Suppressor macrophage treated with lipopolysaccharide for 4 hours (primary cell): ENCODE measurements at places on chromosomes 6 and 20.

DNA sequence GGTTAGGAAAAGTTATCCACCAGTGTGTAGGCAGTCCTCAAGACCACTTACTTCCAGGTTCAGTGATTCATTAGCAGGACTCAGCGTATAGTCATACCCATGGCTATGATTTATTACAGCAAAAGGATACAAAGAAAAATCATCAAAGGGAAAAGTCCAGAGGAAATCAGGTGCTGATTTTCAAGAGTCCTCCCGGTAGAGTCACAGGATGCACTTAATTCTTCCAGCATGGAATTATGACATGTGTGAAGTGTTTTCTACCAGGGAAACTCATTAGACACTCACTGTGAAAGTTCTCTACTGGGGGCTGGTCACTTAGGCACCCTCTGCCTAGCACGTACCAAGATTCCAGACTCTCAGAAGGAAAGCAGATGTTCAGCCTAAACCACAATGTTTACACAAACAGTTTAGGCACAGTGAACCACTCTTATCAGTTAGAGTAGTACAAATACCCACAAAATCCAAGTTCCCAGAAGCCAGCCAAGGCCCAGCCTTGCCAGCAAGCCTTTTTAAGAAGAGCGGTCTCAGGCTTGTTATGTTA, 10.2 kb downstream of the WFDC3 start:
- DNase-seq: no peak

GRCh38 chr6:149962461-149963211, 1.1 kb upstream of the ULBP1 start:
- no peak for DNase-seq

- DNase-seq: no peak
These were observed 32.0 kb downstream of the TTLL2 start for GRCh38 chr6:167356874-167357273.

DNA sequence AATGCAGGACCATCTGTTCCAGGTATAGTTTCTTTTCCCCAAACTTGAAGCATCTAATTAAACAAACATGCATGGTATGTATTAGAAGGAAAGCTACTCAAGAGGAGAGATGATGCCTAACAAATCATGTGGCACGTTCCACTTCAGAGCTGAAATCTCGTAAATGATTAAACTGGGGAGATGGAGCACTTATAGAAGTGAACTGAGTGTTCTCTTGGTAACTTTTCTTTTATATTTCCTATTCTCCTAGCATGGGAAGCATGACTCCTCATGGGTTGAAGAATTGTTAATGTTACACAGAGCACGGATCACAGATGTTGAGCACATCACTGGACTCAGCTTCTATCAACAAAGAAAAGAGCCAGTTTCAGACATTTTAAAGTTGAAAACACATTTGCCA, 61.1 kb downstream of the CCN2 start:
- no peak for DNase-seq

GRCh38 chr6:150380256-150380655, 11.4 kb downstream of the IYD start:
- DNase-seq: no peak

DNA sequence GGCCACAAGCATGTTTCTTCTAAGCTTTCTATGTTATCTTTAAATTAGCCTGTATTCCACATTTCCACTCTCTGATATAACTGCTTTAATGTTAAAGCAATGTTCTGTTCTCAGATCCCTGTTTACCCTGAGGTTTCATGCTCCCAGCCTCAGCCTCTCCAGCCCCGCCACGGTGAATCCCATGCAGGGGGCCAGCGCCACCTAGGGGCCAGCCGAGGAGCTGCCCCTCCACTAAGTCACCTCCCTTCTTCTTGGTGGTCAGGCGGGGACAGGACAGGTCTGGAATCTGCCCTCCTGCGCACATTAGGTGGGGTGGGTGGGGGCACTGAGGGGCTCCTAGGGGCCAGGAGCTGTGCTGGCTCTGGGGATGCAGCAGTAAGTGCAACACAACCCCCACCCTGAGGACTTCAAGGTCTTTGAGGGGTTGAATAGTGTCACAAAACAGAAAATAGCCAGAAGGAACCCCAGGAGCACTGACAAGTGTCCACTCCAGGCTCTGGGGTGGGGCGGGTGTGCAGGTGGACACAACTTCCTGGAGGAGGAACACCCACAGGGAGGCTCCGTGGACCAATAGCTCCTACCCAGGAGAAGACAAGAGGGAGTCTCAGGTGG, 61.6 kb downstream of the RAB44 start:
- peak; percentile 88 for DNase-seq

- DNase-seq: no peak
These were observed 23.8 kb downstream of the TFAP2B start for GRCh38 chr6:50842446-50842845.

DNA sequence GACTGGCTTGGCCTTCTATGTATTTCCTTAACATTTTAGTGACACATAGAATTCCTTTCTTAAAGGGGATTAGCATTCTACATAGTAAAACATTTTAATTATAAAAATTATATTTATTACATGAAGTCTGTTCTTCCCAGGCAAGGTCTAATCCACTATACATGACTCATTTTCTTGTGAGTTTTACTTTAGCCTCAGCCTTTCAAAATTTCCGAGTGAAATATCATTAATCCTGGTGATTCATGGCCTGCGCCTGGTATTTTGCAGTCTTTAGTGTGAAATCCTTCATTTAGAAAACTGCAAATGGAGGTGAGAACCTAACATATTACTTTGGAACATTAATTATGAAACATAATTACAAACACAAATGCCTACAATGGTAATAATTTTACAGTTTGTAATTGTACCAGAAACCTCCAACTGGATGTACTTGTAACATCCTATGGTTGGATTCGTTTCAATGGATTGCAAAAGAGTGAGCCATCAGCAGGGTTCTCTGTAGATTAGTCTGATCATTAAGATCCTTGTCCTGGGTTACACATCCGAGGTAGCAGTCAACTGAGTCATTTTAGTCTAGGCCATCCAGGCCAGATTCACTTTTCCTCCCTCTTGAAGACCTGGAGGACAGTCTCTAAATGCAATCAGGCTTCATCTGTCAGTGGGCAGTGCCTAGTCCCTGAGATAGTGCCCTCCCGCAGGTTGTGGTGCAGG, 272.0 kb downstream of the PACRG start:
- no peak for DNase-seq

- peak; percentile 89 for DNase-seq
These were observed 95.6 kb upstream of the SHLD1 start for GRCh38 chr20:5654557-5654956.

DNA sequence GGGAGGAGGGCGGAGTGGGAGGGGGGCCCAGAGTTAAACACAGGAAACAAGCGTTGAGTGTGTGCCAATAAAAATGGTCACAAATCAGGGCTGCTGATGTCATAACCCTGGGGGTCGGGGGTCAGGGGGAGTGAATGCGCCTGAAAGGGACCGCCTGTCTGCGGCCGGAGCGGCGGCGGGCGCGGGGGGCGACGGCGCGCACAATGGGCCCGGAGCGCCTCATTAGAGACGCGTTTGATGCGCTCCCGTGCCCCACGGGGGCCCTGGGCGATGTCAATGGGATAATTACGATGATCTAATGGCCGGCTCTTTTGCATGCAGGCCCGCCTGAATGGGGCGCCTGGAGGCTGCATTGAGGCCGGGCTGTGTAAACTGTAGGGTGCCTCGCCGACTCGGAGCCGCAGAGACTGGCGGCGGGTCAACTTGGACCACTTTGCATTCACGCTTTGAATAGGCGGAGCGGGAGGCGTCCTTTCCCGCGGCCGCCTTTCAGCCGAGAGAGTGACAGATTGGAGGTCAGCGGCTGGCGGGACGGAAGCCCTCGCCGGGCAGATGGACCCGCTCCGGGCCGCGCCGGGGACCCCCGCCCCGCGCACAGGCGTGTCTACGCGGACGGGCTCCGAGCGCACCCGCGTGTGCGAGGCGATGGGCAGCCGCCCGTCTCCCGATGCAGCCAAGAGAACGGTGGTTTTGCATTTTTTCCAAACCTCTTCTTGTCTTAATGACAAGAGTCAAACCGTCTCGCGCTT, 296.1 kb downstream of the TFAP2C start:
- DNase-seq: no peak

- DNase-seq: no peak
These were observed 256.9 kb upstream of the PLCB4 start for GRCh38 chr20:8811801-8812594.

DNA sequence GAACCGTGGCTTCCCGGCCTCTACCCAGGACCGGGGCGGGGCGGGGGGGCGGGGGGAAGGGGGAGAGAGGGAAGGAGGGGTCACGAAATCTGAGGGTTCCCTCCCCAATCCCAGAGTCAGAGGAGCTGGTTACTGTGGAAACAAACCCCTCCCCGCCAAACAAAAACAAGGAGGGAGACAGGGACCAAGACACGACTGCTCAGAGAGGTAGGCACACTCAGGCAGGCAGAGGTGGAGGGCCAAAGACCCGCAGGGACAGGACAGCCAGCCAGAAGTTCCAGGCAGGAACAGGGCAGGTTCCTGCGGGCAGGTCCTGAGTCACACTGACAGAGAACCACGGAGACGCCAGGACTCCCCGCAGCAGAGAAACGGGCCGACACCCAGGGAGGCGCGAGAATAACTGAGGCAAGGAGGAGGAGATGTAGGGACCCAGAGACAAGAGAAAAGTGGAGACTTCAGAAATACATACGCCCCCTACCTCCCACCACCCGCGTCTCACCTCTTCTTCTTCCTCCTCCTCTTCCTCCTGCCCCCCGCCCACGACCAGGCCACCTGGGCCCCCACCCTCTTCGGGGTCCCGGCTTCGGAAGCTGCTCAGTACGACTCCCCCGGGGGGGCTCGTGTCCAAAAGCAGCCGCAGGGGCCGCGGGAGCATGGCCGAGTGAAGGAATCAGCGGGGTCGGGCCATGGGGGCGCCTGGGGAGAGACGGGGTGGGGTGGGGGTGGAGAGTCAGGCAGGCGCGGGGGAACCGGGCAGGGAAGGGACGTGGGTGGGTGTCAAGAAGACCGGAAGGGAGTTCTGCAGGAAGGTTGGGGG, 578 bp downstream of the RGL2 start:
- peak; percentile 61 for DNase-seq

DNA sequence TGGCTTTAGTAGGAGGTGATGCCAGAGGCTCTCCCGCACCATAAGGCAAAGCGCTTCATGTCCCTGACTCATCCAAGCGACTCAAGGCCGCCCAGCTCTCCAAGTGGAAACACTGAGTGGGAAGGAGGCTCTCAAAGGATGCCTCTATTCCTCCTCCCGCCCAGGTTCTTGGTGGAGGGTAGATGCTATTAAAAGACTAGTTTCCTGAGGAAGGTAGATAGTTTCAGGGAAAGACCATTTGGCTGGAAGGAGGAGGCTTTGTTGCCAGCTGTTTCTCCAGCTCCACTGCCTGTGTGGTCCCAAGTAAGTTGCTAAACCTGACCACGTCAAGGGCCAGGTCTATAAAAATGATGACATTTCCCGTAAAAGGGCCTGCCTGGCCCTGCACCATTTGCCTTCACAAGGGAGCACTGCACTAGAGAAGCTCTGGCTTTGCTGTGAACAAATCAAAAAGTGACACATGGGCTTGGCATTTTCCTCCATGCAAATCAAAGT, 48.2 kb downstream of the GMDS start:
- no peak for DNase-seq

GRCh38 chr6:35698858-35699257, 10.1 kb upstream of the FKBP5 start:
- DNase-seq: no peak

GRCh38 chr6:71509191-71510005, 220.8 kb downstream of the OGFRL1 start:
- DNase-seq: no peak

GRCh38 chr6:54827010-54827409, 19.6 kb upstream of the FAM83B start:
- DNase-seq: no peak

DNA sequence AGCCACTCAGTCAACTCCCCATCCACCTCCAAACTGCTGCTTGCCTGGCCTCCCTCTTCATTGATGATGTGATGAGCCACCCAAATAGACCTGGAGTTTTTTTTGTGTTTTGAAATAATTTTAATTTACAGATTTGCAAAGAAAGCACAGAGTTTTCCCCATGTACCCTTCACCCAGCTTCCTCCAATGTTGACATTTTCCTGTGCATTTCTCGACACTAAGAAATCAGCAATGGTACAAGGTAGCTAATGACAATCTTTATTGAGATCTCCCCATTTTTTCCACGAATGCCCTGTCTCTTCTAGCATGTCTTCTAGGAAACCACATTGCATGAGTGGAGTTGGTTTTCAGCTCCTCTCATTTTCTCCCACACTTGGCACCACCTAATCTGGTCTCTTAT, 30.1 kb downstream of the PPP1R14C start:
- no peak for DNase-seq

- DNase-seq: no peak
These were observed 142.0 kb downstream of the ARHGAP18 start for GRCh38 chr6:129568015-129568414.

DNA sequence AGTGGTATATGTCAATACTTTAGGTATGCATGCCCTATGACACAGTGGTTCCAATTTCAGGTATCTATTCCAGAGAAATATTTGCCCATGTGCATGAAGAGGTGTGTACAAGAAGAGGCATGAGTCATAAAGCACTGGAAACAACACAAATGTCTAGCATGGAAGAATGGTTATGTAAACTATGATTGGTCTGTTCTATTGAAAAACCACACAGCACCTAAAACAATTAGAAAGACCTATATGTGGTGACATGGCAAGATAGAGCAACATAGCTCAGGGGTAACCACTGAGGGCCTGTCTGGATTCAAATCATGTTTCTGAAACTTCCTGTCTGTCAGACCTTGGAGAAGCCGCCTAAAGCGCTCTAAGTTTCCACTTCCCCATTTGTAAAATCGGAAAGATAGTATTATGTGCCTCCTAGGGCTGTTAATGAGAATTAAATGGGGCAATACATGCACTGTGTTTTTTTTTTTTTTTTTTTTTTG, 76.0 kb upstream of the SHLD1 start:
- DNase-seq: peak; percentile 78

DNA sequence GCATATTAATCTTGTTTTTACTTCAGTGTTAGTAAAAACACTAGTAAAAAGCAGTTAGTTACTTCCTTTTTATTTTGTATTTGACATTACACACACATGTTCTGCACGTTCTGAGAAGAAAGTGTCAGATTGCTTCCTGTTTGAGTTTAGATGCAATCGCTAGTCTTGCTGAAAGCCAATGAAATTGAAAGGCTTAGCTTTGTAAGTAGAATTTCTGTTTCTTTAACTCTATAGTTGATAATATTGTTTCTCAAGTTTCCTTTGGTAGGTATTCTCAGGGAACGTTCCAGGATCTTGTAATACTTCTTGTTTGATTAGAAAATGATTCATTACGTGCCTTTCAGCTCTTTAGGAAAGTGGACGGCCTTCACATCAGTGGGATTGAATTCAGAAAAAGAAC, 55.0 kb downstream of the CDKAL1 start:
- DNase-seq: peak; percentile 6
